ENCODE measurements at places on chromosomes 4 and X. TPM values are rescaled to one million over a fixed set of nuclear protein-coding genes. Genes with fewer than 3 reads are reported as not detected.

The MAP7D2 gene
- 0.39 TPM for total RNA-seq

The TMPRSS11E gene
- not detected for total RNA-seq

The HPGD gene
- 3.1 TPM for total RNA-seq

The UGT2B17 gene
- total RNA-seq, result not detected
